ENCODE measurements at places on chromosomes 11 and 22. TPM values are rescaled to one million over a fixed set of nuclear protein-coding genes. Genes with fewer than 3 reads are reported as not detected.
A peak's percentile ranks its signal among the peaks of the same experiment; 100 is the strongest.

The OR56A1 gene
- not detected for polyA plus RNA-seq

The TSGA10IP gene
- polyA plus RNA-seq, result 0.18 TPM

The OSBP2 gene
- polyA plus RNA-seq, result 6.7 TPM

DNA sequence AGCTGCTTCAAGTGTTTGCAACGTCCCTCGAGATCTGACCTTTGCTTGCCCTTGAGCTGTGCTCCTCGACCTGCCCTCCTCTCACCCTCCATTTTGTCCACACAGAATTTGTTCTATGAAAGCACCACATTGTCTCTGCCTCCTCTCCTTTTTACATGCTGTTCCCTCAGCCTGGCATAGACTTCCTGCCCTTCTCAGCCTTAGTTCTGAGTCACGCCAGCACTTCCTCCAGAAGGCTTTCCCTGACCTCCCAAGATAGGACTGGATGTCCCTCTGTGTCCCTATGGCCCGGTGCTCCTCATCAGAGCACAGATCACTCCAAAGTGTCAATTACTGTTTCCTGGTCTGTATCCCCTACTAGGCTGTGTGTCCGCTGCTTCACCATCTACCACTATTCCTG is 16.2 kb downstream of the JHY start:
- DNase-seq, result no peak

- DNase-seq, result no peak
These were observed 20.7 kb downstream of the MS4A4A start for GRCh38 chr11:60301178-60301577.

- no peak for DNase-seq
These were observed 8.4 kb downstream of the SHISAL1 start for GRCh38 chr22:44304354-44304753.

DNA sequence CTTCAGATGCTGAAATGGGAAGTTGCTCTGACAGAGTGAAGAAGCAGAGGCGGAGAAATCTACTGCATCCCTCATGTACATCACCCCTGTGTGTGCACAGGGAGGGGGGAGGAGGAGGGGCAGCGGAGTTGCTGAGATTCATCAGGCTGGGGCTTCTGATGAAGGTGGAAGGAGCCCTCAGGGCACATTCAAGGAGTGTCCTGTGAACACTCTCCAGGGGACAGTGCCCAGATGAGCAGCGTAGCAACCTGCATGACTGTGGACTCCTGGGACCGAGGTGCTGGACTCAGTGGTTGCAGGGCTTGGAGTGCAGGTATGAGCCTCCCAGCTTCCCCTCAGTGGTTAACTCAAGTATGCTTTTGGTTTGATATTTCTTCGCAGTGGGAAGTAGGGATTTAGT is 257.8 kb upstream of the B3GAT1 start:
- DNase-seq, result no peak

- DNase-seq, result no peak
These were observed 115.4 kb downstream of the ZBTB16 start for GRCh38 chr11:114174712-114175495.

DNA sequence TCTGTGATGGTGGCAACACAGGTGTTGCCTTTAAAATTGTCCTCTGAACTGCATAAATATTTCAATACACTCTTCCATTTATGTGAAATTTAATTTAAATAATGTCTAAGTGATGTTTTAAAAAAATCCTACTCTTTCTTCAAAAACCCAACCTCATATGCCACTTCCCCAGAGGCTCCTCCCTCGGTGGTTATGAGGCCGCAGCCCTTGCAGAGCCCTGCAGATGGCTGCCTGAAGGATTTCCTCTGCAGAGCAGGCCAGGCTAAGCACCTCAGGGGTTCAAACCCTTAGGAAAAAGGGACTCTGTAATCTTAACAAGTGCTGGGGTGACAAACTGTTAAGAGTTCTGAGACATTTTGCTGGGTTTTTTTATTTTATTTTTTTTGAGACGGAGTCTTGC is 25.2 kb downstream of the MORC2 start:
- no peak for DNase-seq

- DNase-seq, result no peak
These were observed 132.5 kb downstream of the CACNA1I start for GRCh38 chr22:39703091-39703490.

DNA sequence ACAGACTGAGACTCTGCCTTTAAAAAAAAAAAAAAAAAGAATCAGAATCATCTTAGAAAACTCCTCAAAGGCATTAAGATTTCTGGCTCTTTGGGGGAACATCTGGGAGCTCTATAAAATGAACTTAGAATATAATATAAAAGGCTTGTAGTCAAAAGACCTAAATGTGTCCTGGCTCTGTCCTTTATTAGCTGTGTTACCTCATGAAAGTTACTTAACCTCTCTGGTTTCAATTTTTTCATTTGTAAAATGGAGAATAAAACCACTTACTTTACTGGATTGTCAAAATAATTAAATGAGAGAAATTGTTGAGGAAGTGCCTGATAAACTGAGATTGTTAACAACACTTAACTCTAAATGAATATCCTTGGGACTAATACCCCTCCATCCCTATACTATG is 81.8 kb downstream of the FAM168A start:
- DNase-seq, result no peak

- DNase-seq, result no peak
These were observed 10.5 kb downstream of the POLD3 start for GRCh38 chr11:74602637-74603556.

DNA sequence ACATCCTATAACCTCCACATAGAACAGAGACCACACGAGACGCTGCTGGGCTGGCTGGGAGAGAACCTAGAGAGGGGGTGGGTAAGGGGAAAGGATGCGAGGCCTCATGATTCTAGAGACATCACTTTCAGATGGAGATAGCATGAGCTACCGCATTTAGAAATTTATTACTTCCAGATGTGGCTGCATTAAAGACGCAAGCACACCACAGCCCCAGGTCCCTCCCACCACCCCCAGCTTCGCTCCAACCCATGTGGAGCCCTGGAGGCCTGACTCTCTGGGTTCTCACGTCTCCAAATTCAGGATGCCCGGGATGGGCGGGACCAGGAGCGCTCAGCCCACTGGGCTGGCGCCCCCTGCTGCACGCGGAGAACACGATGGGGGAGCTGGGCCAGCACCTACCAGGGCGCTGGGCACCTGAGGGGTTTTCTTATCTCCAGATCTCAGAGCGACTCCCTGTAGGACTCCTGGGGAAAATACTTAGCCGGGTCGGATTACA is 13.6 kb downstream of the MRPL21 start:
- peak; percentile 60 for DNase-seq

GRCh38 chr11:113721462-113722066 is 15.5 kb upstream of the TMPRSS5 start:
- no peak for DNase-seq

DNA sequence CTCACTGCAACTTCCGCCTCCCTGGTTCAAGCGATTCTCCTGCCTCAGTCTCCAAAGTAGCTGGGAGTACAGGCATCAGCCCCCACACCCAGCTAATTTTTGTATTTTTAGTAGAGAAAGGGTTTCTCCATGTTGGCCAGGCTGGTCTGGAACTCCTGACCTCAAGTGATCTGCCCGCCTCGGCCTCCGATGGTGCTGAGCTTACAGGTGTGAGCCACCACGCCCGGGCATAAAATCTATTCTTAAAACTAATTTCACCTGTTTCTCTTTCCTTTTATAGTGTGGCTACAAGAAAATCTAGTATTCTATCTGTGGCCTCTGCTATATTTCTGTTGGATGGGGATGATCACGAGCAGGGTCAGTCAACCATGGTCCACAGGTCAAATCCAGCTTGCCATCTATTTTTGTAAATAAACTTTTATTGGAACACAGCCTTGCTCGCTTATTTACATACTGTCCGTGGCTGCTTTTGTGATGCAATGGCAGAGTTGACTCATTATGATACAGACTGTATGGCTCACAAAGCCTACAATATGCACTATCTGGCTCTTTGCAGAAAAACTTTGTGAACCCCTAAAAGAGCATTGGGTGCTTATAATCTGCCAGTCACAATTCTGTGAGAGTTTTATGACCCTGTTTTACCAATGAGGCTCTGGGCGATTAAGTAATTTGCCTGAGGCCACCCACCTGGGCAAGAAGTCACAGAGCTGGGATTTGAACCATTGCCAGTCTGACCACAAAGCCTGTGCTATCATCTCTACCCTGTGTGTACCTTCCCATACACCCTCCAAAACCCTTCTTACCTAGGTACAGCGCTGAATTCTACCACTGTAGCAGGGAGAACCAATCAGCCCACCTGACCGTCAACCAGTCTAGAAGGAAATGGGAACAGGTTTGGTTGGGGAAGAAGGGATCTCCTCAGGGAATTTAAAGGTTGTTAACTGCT is 28.3 kb downstream of the SLC1A2 start:
- no peak for DNase-seq

DNA sequence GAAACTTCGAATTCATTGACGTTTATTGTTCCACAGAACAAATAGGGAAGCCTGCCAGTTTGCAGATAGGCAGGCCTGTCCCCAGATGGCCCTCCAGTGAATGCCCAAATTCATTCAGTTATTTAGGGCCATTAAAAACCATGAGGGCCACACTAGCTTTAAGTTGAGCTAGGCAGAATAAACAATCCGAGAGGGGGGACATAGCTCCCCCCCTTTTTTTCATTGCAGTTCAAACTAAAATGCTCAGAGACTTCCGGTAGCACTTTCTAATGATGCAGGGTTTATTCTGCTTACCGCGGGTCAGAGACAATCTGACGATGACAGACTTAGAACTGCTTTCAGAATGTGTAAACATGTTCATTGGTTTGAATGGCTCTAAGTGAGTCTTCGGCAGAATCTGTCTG is 72.0 kb downstream of the ZBTB16 start:
- DNase-seq, result no peak

DNA sequence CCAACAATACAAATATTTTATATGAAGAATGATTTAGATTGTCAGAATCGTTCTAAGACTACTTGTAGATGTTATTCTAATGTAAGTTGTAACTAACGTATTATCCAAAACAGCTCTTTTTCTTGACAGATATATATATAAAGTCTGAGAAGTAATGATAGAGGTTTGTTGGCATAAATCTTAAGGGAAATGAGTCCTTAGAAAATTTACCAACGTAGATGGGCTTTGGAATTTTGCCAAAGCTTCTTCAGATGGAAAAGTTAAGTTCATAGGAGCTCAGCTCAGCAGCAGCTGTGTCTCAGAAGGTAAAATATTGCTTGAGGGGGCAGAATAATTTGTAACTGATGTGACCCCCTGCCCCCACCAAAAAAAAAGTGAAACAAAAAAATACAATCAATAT is 66.7 kb downstream of the BID start:
- DNase-seq, result no peak

GRCh38 chr11:128513915-128514681 is 73.3 kb downstream of the ETS1 start:
- DNase-seq, result no peak

- no peak for DNase-seq
These were observed 47.7 kb downstream of the TST start for GRCh38 chr22:36971341-36972125.

DNA sequence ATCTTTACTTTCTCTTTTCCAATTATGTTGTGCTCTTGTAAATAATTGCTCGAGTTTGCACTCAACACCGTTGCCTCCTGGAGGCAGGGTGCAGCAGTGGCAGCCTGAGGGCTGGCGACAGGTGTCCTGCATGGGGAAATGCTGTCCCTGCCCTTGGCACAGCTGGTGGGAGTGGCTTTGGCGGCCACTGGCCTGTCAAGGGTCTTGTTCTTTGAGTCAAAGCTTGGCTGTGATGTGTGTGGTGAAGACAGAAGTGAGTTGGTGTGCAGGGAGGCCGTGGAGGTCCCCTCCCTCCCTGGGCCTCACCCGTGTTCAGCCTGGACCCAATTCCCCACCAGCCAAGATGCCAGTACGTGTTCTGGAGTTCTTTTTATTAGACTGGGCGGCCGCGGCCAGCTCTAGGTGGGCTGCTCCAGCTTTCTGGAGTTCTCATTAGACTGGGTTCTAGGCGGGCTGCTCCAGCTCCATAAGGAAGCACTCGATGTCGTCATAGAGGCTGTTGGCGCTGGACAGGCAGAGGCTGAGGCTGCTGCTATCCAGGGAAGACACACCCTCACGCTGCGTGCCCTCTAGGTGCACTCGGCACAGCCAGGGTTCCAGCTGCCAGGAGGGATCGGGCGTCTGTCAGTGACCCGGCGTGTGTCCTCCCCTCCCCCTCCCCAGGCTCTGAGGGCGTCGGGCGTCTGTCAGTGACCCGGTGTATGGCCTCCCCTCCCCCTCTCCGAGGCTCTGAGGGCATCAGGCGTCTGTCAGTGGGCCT is 3.4 kb downstream of the IRF7 start:
- DNase-seq, result no peak

- DNase-seq, result no peak
These were observed 3.1 kb upstream of the EHD1 start for GRCh38 chr11:64881476-64881875.

DNA sequence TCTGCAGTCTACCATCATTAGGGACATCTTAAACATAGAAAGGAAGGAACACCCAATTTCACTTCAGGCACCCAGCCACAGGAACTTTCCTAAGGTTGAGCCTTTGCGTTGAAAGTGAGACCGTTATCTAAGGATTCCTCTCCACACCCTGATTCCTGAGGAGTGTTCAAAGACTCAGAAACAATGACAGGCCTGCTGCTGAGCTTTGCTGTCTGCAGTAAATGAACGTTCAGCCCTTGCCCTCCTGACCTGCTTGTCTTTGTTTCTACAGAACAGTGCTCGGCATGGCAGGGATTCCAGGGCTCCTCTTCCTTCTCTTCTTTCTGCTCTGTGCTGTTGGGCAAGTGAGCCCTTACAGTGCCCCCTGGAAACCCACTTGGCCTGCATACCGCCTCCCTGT is 7.0 kb downstream of the PRSS23 start:
- no peak for DNase-seq

Data from renal pelvis (tissue), 12 donors.